ENCODE measurements at places on chromosomes 6 and 20. TPM values are rescaled to one million over a fixed set of nuclear protein-coding genes. Genes with fewer than 3 reads are reported as not detected.

Gene WFDC9
- not detected for total RNA-seq

- no peak overlapping the region for H3K4me3 ChIP-seq
- H3K4me1 ChIP-seq = peaks cover 25% of the 10 kb centered on the region
- H3K27ac ChIP-seq = no peak overlapping the region
- DNase-seq = no peak
These were observed 220.1 kb upstream of the DTNBP1 start for GRCh38 chr6:15882915-15883314.

DNA sequence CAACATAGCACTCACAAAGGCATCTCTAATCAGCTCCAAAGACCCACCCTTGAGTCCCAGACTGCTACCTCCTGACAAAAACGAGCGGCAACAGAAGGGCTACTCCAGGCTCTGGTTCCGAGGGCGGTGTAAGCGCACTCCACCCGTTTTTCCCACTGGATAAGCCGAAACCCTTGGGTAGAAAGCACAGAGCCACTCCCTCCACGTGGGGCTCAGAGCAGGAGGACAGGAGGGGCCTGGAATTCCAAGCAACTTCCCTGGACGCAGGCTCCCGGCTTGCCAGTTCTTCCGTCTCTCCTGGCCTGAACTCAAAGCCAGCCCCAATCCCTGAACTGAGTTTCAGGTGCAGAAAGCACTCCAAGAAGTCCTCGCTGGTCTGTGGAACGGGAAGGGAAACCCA, 7.4 kb downstream of the GMEB2 start:
- H3K27me3 ChIP-seq = no peaks in the 10 kb centered on the region
- no peak overlapping the region for H3K27ac ChIP-seq
- H3K4me3 ChIP-seq = no peak overlapping the region
- peaks cover 12% of the 10 kb centered on the region for H3K36me3 ChIP-seq
- DNase-seq = no peak

DNA sequence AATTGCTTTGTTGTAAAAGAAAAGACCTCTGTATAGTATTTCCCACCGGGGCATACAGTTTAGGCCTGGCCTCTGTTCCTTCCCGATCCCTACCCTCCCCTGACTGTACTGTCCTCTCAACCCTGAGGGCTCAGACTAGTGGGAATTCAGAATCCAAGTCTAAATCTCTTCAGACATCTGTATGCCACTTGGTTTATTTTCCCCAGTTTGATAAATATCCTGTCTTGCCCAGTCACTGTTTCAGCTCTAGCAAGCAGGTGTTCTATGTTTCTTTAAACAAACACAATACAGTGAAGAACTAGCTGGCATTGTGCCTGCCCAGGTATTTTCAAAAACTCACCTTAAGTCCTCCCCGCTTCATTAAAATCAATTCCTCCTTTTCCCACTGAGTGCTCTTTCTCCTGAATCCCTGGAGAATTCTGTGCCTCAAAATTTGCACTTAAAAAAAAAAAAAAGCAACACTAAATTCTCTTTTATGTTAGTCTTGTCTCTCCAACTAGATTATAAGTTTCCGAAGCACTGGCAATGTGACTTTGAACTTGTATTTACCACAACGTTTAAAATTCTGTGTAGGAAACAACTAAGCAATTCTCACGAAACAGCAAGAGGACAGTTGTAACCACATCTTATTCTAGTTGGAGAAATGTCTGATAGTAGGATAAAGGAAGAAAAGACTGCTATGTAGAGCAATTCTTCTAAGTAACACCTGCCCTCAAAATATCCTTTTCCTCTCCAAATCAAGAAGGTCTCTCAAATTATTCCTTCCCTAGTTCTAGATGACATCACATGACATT, 112.0 kb upstream of the CARMIL1 start:
- no peak for DNase-seq
- no peaks in the 10 kb centered on the region for H3K36me3 ChIP-seq
- H3K27ac ChIP-seq = no peak overlapping the region
- H3K4me1 ChIP-seq = no peaks in the 10 kb centered on the region
- no peaks in the 10 kb centered on the region for H3K27me3 ChIP-seq

DNA sequence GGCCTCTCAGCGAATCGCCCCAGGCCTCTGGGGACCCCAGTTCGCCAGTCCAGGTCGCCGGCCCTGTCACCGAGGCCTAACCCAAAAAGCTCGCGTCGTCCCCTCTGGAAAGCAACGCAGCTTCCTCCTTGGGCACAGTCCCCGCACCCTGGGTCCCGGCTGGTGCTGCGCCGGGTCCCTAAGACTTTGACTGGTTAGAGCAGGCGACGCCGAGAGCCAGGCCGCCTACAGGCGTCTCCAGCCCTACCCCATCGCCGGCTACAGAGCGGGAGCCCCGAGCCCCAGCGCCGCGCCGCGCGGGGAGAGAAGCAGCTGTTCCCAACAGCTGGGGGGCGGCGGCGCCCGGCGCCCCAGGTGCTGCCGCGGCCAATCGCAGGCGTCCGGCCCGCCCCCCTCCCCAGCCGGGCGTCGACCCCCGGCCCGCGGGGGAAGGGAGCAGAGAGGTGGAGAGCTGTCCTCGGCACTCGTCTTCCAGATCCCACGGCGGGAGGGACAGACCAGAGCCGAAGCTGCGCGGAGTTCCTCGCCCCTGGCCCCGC, 540 bp upstream of the RBM24 start:
- no peaks in the 10 kb centered on the region for H3K36me3 ChIP-seq
- no peak overlapping the region for H3K27ac ChIP-seq
- no peaks in the 10 kb centered on the region for H3K4me1 ChIP-seq
- peaks cover 3% of the 10 kb centered on the region for H3K27me3 ChIP-seq
- H3K4me3 ChIP-seq = no peak overlapping the region
- DNase-seq = no peak

Gene SPAG4
- 5.5 TPM for total RNA-seq

GRCh38 chr20:19809505-19809904, 51.4 kb downstream of the RIN2 start:
- no peaks in the 10 kb centered on the region for H3K36me3 ChIP-seq
- no peak overlapping the region for H3K27ac ChIP-seq
- H3K4me3 ChIP-seq = no peak overlapping the region
- H3K27me3 ChIP-seq = no peaks in the 10 kb centered on the region
- DNase-seq = no peak
- no peaks in the 10 kb centered on the region for H3K4me1 ChIP-seq

GRCh38 chr20:50804437-50805348, 9.8 kb downstream of the BCAS4 start:
- H3K27ac ChIP-seq = peak overlapping the region; percentile 84
- 0 out of 2 replicates have a peak, but pooled peaks cover 1% of the 10 kb centered on the region for H3K36me3 ChIP-seq
- DNase-seq = no peak
- no peaks in the 10 kb centered on the region for H3K27me3 ChIP-seq
- H3K4me3 ChIP-seq = peak overlapping the region; percentile 49

Gene CST4
- not detected for total RNA-seq
